Hair follicular keratinocyte (primary cell): ENCODE measurements at places on chromosomes 12 and 14. TPM values are rescaled to one million over a fixed set of nuclear protein-coding genes. Genes with fewer than 3 reads are reported as not detected.

Gene SRRM4
- total RNA-seq: not detected in 2 replicates

Gene KRT2
- total RNA-seq: not detected in 2 replicates

Gene HOXC12
- total RNA-seq: 0.31 and 0.80 TPM in 2 replicates

Gene SPRYD3
- total RNA-seq: 40.6 and 40.7 TPM in 2 replicates

Gene PLEK2
- 370 and 371 TPM in 2 replicates for total RNA-seq

Gene ARF3
- total RNA-seq: 83.3 and 95.3 TPM in 2 replicates

Gene LRFN5
- total RNA-seq: not detected in 2 replicates

Gene C1QL4
- total RNA-seq: 0.38 TPM in 1 of 2 replicates, not detected in the other

Gene GLT8D2
- 10.7 and 15.4 TPM in 2 replicates for total RNA-seq

Gene IAPP
- total RNA-seq: not detected in 2 replicates

Gene KRT73
- not detected in 2 replicates for total RNA-seq

Gene AQP2
- not detected in 2 replicates for total RNA-seq

Gene IGF1
- not detected in 2 replicates for total RNA-seq

Gene RERGL
- not detected in 2 replicates for total RNA-seq

Gene ERBB3
- total RNA-seq: 6.2 and 14.0 TPM in 2 replicates

Gene IQSEC3
- total RNA-seq: under 0.01 and 0.34 TPM in 2 replicates

Gene TTC9
- 0.23 and 0.46 TPM in 2 replicates for total RNA-seq

Gene GALNT6
- 47.2 and 72.2 TPM in 2 replicates for total RNA-seq

Gene PRB2
- total RNA-seq: not detected in 2 replicates

Gene FAM186B
- 0.08 and 0.15 TPM in 2 replicates for total RNA-seq
